Omental fat pad (tissue), 4 donors: ENCODE measurements at places on chromosomes 4 and X.

DNA sequence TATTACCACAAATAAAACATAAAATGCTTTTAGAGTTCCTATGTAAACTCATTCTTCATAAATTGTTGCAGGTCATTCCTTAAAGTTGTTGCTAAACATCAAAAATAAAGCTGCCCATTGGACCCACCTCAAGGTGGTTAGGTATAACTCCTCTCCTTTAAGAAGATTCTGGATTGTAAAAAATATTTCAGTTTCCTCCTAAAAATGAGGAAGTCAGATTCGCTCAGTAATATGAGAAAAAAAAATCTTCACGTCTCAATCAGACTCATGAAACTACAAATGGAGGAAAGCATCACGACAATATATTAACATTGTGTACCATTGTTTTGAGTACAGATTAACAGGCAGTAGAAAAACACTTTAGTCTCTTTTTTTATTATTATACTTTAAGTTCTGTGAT lies 105.9 kb downstream of the DDX60 start:
- DNase-seq: no peak

- no peak for DNase-seq
Measured at GRCh38 chrX:68843992-68844391, 15.2 kb downstream of the EFNB1 start.

- no peak for DNase-seq
Measured at GRCh38 chr4:162406637-162407365, 243.0 kb upstream of the FSTL5 start.

DNA sequence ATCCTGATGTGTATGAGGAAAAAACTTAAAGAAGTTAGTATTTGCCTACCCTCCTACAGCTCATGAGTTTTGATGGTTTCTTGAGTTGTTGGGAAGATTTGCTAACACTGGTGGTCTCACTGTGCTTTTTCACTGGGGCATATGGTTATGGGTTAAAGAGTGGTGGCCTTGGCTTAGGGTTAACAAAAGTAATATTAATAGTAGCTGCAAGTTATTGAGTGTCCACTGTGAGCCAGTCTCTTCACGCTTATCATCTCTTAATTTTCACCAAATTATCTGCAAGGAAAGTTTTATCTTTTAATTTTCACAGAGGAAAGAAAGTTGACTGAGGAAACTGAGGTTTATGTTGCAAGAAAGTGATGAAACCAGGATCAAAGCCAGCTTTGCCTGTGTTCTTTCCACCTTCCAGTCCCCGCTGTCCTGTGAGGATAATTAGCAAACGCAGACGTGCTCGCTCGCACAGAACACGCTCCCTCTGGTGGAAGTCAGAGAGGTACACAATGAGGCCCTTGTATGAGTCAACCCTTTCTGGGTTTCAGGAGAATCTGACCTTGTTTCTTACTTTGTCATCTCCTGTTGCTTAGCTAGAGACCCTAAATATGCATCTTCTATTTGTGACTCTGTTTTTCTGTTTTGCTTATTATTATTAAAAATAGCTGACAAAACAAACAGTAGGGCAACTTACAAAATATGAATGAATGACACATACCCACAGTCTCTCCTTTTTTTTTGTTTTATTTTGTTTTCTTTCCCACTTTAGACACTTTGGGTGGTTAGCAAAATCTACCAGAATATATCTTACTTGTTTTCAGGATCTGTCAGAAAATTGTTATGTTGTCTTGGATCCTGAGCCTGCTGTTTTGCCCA lies 94.3 kb downstream of the DDIT4L start:
- DNase-seq: peak; percentile 26

- no peak for DNase-seq
Measured at GRCh38 chrX:828411-828959, 197.9 kb downstream of the SHOX start.

- no peak for DNase-seq
Measured at GRCh38 chr4:56051029-56051709, 102.4 kb downstream of the CEP135 start.

GRCh38 chr4:158172261-158173258 lies at the start of gene GASK1B:
Gene GASK1B, minus strand, starts transcription at chr4:158173025. Its CDS starts 1,650 bp downstream, at chr4:158171375.
- DNase-seq: no peak
